ENCODE measurements at places on chromosomes 2 and 18. TPM values are rescaled to one million over a fixed set of nuclear protein-coding genes. Genes with fewer than 3 reads are reported as not detected.

DNA sequence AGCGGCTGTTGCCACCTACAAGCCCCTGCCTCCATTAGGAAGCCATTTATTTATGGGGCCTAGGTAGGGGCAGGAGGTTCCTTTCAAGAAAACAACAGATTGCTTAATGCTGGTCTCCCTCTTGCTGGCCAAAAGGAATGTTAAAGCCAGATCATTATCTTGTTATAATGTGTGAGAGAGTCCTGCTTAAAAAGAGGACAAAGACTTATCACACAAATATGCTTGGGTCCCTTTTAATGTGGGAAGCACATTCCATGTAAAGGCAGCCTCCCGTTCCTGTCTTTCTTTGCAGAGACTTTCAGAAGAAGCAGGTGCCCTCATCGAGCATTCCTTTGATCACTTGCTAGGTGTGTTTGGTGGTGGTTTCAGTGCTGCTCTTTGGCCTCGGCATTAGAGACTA is 76.4 kb downstream of the AGAP1 start:
- H3K27ac ChIP-seq = no peak overlapping the region
- no peak for DNase-seq
- no peaks in the 10 kb centered on the region for H3K36me3 ChIP-seq
- no peaks in the 10 kb centered on the region for H3K27me3 ChIP-seq
- H3K4me3 ChIP-seq = no peak overlapping the region
- no peaks in the 10 kb centered on the region for H3K4me1 ChIP-seq

DNA sequence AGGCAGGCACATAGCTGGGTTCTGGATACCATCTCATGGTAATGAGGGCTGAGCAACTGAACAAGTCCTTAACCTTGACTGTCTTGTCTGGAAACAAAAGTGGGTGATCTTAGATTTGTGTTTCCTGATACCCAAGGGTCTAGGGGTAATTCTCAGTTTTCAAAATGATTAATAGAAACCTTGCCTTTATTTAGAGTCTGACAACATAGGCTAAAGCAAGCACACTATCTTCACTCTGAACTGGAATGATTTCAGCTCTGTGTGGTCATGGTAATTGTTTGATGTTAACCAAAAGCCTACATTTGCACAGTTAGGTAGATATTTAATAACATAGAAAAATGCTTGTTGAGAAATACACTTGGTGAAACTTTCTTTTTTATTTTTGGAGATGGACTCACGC is 6.8 kb upstream of the LAMA3 start:
- H3K36me3 ChIP-seq = no peaks in the 10 kb centered on the region
- no peak for DNase-seq
- no peaks in the 10 kb centered on the region for H3K27me3 ChIP-seq
- no peak overlapping the region for H3K27ac ChIP-seq

DNA sequence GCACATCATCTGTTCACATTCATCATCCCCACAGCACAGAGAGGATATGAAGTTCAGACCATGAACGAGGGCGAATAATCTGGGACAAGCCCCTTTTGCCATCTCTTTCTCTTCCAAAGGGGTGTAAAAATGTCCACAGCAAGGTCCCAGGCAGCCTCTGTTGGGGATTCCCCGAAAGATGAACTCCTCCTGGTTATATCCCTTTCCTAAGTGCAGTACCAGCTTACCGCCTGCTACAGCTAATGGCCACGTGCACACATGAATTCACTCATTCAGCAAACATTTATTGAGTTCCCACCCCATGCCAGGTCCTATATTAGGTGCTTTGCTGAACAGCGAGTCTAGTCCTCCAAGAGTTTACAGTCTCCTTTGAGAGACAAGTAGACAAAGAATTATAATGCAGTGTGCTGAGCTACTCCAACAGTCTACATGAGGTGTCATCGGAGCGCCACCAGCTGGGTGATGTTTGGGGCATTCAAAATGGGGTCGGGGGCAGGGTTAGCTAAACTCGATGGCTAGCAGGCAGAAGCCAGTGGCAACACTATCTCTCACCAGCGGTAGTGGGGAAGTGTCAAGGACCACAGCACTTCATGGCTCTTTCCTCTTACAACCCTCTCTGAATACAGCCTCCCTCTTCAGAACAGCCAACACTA is 228.9 kb downstream of the TMEM163 start:
- no peaks in the 10 kb centered on the region for H3K36me3 ChIP-seq
- no peak for DNase-seq
- peak overlapping the region; percentile 76 for H3K27ac ChIP-seq
- no peaks in the 10 kb centered on the region for H3K27me3 ChIP-seq
- peaks cover 13% of the 10 kb centered on the region for H3K4me1 ChIP-seq

DNA sequence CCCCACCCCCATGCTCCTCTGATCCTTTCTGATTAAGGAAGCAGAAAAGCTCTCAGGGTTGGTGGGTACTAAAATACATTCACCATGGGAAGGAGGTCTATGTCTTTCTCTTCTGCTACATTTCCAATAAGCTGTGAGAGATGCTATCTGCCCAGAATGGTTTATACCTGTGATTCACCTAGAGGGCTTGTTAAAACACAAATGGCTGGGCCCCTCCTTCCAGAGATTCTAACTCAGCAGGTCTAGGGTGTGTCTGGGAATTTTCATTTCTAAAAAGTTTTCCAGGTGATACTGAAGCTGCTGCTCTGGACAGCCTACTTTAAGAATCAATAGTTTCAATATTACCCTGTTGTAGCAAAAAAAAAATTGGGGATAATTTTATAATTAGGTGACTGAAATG is 772.2 kb upstream of the ZEB2 start:
- no peaks in the 10 kb centered on the region for H3K36me3 ChIP-seq
- no peak overlapping the region for H3K4me3 ChIP-seq
- no peak overlapping the region for H3K27ac ChIP-seq
- H3K27me3 ChIP-seq = no peaks in the 10 kb centered on the region

GRCh38 chr2:166238176-166238575 is 110.4 kb upstream of the SCN1A start:
- DNase-seq = no peak
- no peaks in the 10 kb centered on the region for H3K27me3 ChIP-seq
- H3K4me3 ChIP-seq = no peak overlapping the region
- no peaks in the 10 kb centered on the region for H3K4me1 ChIP-seq
- H3K27ac ChIP-seq = no peak overlapping the region
- H3K36me3 ChIP-seq = no peaks in the 10 kb centered on the region

The ATP6V1B1 gene
- not detected for total RNA-seq

The ARMC9 gene
- total RNA-seq = 2.0 TPM

The TBR1 gene
- not detected for total RNA-seq
